ENCODE measurements at places on chromosomes 7 and 10.

DNA sequence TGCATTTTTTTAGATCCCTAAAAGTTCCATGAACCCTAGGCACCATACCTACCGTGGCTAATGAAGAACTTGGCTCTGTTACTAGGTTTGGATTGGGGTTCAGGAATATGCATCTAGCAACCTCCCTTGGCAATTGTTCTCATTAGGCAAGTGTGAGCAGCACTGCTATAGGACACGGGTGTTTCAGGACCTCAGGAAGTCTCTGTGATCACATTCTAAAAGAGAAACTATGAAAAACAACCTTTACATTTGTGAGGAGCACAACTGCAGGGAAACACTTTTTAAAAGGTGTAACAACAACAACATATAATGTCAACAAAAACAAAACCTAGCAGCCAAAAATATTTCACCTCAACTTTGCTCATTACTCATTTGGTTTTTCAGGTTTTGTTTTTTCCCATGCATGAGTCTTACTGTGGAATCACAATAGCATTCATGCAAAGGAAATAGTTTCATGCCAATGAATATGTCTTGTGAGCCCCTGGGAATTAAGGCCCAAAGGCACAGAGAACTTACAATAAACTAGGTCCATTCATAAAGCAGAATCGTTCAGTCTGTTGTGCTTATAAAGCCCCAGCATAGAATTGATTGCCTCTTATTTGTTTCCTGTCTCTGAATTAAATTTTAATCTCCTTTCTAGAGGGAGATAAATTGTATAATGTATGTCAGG lies 255.7 kb upstream of the DGKB start:
- no peak for DNase-seq

DNA sequence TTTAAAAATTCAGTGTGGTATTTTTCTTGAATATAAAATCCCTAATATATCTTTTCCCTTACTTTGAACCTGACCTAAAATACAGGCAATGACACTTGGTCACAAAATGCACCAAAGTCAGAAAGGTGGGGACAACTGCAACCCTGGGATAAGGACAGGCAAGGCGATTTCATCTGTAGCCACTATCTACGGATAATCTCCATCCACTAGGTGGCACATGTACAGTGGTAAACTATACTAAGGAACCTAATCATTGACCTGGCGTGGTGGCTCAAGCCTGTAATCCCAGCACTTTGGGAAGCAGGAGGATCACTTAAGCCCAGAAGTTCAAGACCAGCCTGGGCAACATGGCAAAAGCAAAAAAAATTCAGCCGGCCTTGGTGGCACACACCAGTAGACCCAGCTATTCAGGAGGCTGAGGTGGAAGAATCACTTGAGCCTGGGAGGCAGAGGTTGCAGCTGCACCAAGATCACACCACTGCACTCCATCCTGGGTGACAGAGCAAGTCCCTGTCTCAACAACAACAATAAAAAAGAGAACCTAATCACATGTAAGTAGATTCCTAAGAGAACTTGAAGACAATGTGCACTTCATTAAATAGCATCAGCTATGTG lies 98.9 kb downstream of the KMT2C start:
- peak; percentile 55 for DNase-seq

DNA sequence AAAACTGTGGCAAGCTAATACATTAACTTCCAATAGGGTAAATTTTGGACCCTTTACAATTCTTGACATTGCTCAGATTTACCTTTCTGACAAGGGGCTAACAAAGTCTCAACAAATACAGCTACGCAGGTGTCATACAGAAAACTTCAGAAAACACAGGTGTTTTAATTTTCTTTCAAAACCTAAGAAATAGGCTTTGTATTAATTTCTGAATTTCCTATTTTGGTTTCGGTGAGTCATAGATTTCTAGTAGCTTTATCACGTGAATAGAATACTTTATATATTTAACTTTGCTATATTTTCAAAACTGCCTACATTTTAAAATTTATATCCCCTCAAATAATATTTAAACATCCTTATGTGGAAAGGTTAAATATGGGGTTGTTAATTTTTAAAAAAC lies 215.3 kb downstream of the DGKB start:
- DNase-seq = no peak

- no peak for DNase-seq
These were observed 253.4 kb downstream of the KIAA1217 start for GRCh38 chr10:24462291-24462813.

GRCh38 chr10:90985321-90985933 lies 64.5 kb upstream of the ANKRD1 start:
- DNase-seq = no peak

DNA sequence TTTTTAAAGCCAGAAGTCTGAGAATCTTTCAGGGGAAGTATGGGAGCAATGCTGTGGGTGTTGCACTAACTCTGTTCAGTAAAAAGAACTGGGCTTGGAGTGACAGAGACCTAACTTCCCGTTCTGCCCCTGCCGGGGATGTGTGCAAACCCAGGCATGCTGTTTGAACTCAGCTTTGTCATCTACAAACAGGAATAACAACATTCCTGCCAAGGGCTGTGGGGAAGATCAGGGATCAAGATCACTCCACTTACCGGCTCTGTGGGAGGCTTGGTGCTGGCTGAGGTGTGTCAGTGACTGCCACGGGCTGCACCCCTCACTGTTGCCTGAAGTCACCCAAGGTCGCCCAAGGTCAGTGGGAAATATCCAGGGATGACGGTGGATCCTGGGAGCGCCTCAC lies 23.1 kb upstream of the DRGX start:
- no peak for DNase-seq

DNA sequence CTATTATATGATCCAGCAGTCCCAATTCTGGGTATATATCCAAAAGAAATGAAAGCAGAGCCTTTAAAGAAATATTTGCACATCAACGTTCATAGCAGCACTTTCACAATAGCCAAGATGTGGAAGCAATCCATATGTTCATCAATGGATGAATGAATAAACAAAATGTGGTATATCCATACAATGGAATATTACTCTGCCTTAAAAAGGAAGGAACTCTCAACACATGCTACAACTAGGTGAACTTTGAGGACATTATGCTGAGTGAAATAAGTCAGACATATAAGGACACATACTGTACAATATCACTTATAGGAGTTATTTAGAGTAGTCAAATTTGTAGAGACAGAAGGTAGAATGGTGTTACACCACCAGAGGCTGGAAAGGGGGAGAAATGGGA lies 28.0 kb upstream of the ADRB1 start:
- DNase-seq = no peak

DNA sequence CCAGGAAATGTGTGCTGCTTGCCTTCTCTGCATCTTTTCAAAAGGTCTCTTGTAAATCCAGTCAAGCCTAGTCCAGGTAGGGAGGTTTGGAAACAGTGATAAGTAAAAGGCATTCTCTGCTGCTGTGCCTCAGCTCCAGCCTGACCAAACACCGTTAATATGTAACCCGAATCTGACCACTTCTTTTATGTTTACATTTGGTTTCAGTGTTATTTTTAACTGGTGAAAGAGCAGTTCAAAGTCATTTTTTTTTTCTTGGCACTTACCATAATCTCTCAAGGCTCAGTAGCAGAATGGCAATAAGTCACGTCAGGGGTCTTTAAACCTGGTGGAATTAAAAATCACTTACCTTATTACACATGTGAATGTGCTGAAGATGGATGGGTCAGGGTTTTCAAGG lies 216.8 kb downstream of the PTEN start:
- DNase-seq = no peak

- no peak for DNase-seq
These were observed 106.8 kb upstream of the AOAH start for GRCh38 chr7:36831049-36831448.

DNA sequence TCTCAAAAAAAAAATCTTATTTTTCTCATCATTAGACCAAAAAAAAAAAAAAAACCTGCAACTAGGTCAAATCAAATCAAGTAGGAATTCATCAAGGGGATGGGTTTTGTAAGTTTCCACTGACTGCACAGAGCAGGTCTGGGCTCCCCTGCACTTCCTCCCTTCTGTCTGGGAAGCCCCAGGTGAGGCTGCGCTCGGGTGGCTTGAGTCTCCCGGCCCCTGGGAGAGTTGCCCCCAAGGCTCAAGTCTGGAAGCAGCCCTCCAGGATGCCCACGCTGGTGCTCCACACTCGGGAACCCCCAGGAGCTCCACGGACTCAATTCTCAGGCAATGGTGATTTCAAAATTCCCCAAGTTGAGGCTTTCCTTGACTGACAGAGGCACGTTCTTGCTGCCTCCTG lies 41.7 kb upstream of the RBM33 start:
- DNase-seq = no peak

- no peak for DNase-seq
These were observed 55.6 kb upstream of the DLX6 start for GRCh38 chr7:96949766-96950165.

- DNase-seq = no peak
These were observed 356.4 kb upstream of the FOXK1 start for GRCh38 chr7:4325732-4326131.

GRCh38 chr10:18490755-18491154 lies 160.6 kb downstream of the NSUN6 start:
- DNase-seq = no peak

DNA sequence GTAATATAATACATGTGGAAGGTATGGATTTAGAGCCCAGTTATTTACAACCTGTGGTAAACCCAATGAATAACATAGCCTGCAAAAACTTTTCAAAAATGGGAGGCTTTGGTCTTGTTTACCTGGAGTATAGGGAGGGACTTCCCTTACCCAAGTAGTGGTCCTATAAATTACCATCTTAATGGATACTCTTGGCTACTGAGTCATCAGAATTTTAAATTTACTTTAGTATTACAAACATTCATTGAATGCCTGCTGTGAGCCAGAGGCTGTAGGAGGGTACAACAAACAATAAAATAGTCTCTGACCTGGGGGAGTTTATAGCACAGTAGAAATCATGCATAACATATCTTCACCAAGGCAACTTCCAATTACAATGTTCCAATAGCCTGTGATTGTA lies 365.1 kb downstream of the BBS9 start:
- no peak for DNase-seq

DNA sequence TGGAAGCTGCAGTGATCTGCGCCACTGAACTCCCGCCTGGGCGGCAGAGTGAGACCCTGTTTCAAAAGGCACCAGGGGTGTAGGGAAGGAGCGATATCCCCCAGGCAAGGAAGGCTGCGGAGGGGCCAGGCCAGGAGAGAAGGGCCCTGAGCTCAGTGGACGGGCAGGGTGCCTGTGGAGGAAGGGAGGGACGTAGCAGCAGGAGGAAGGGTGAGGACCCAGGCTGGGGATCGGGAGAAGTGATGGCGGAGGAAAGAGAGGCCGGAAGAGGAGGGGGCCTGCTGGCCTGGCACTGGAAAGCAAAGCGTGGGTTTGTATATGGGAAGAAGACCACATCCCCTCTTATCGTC lies 45.6 kb downstream of the ALOX5 start:
- no peak for DNase-seq

DNA sequence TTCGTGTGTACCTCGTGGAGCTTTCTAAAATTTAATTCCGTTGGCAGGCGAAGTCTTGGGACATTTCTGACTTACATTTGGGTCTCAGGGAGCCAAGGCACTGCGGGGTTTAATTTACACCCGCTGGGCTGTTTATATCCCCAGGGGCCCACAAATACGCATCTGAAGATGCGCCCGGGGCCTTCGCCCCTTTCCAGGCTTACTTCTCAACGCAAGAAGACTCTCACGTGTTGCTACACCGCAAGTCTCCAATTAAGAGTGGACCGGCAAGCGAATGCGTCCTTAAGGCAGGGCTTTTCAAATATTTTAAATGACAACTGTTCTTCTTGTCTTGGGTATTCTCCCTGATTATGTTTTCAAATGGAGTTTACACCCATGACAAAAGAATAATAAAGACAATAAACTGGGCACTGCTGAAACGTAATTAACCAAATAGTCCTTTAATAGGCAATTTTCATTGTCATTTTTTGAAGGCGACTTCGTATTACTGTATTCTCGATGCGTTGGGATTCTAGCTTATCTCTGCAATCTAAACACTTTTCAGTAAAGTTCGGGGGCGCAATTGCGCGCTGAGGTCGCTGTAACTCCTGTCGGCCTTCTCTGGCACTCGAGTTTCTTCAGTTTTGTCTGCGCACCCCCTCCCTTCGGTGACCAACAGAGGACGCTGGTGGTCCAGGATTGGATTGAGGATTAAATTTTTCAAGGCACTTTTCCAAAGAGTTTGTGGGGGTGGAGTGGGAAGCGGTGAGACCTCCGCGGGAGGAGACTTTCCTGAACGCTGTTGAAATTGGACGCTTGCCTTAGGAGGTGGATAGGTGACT lies 837 bp upstream of the IGFBP3 start:
- peak; percentile 43 for DNase-seq

DNA sequence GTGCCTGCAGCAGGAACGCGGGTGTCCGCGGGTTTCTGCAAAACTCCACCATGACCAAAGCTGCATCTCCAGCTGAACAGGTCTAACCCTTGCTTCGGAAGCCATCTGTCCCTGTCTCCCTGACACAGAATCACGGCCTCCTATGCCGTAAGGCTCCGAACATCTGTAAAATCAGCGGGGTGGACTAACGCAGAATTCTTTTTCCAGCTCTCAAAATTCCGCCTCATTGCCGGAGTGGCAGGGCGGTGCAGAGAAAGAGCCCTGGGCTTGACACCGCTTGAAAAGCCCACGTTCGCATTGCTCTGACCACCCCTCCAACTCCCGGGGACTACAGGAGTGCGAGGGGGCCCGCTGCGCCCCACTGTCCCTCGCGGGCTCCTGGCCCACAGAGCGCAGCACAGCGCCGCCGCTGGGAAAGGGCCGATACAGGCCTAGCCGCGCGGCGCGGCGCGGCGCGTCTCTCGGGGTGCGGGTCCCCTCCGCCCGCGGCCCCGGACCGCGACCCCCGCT lies 409 bp downstream of the DNMBP start:
- no peak for DNase-seq

- DNase-seq = no peak
These were observed 192.4 kb upstream of the LRRN3 start for GRCh38 chr7:110898516-110898915.

DNA sequence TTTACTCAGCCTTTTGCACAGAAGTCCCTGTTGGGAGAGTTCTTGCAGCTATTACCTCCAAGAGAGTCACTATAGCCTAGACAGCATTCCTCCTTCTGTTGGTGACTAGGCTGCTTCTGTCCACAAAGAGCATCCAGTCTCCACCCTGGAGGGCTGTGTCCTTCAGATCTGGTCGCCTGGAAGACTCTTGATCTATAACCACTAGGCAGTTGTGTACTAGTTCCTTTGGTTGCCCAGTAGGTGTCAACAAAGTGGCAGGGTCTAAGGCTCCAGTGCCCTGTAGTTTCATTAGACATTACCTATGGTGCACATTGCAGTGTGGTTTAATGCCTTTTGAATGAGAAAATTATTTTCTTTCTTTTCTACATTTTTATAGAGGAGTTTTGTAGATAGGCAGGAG lies 11.3 kb upstream of the AKR1C2 start:
- no peak for DNase-seq

GRCh38 chr7:155463114-155463811 lies 5.3 kb downstream of the EN2 start:
- DNase-seq = no peak

DNA sequence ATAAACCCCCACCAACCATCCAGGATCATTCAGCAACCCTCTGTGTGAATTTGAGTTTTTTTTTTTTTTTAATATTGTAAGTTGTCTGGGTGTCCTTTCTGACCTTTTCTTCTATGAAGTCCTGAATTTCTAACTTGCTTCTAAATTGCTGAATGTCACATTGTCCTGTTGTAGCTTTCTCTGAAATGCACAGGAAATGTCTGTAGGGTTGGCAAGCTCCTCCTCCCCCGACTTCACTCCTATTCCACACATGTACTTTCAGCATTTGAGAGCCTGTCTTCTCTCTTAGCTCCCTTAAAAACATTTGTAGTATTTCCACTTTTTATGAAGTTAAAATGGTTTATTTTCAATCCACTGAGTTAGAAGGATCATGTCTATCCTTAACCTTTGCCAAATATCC lies 3.3 kb upstream of the CNNM2 start:
- no peak for DNase-seq
